ENCODE measurements at places on chromosomes 13 and 19.

DNA sequence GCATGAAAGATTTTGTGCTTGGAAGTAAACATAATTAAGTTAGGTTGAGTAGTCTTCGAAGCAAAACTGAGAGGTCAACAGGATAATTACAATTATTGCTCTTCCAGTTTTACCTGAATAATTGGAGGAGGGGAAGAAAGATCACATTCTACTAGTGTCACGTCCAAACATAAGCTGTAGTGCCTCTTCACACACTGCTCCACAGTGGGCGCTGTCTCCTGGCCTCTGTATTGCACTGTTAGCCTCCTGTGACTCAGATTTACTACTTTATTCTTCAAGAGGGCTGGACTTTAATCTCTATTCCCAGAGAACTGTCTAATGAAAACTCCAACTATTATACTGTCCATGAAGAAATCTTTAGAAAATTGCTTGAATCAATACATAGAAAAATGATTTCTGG, 62.9 kb downstream of the TRPC4 start:
- no peak overlapping the region for H3K4me3 ChIP-seq
- no peaks in the 10 kb centered on the region for H3K27me3 ChIP-seq
- no peak for DNase-seq
- H3K27ac ChIP-seq = no peak overlapping the region

DNA sequence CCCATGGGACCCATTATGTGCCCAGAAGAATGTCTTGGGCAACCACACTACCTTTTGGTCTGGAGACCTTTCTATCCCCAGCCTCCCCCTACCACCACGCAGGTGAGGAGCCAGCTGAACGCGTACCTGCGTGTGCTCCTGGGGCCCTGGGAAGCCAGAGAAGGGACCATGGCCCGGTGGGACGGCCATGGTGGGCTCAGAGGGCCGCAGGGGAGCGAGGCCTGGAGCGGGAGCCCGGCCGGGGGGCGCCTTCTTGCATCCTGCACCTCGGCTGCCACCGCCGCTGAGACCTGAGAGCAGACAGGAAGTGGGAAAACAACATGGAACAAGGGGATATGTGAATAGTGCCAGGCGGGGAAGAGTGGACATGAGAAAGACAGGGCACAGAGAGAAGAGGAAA, 2.3 kb downstream of the DYRK1B start:
- DNase-seq = no peak
- no peaks in the 10 kb centered on the region for H3K36me3 ChIP-seq
- H3K4me1 ChIP-seq = peaks cover 13% of the 10 kb centered on the region
- no peak overlapping the region for H3K4me3 ChIP-seq
- H3K27ac ChIP-seq = no peak overlapping the region

GRCh38 chr19:45090034-45090433, 2.9 kb upstream of the PPP1R37 start:
- H3K4me1 ChIP-seq = no peaks in the 10 kb centered on the region
- H3K27me3 ChIP-seq = no peaks in the 10 kb centered on the region
- no peaks in the 10 kb centered on the region for H3K36me3 ChIP-seq
- no peak overlapping the region for H3K27ac ChIP-seq

GRCh38 chr19:47768604-47769003, 9.9 kb upstream of the SELENOW start:
- no peaks in the 10 kb centered on the region for H3K4me1 ChIP-seq
- no peak overlapping the region for H3K4me3 ChIP-seq
- DNase-seq = no peak
- H3K27me3 ChIP-seq = no peaks in the 10 kb centered on the region

GRCh38 chr19:41521931-41522555, 53.9 kb upstream of the CEACAM21 start:
- DNase-seq = no peak
- H3K4me3 ChIP-seq = peak overlapping the region; percentile 47
- H3K36me3 ChIP-seq = no peaks in the 10 kb centered on the region
- no peaks in the 10 kb centered on the region for H3K4me1 ChIP-seq

DNA sequence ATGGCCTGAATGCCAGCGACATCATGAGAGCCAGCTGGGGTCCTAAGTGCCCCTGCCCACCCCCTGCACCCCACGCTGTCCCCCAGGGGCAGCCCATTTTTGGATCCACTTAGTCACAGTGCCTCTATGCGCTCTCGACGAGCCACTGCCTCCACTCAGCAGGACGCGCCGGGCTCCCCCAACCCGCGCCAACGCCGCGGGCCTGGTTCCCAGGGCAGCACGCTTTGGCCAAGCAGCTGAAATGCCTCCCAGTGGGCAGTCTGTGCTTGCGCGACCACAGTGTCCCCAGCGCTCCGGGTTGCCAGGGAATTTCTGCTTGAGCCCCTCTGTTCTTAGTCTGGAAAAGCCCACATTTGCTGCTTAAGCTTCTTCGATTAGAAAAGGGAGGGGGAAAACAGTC, 39.4 kb downstream of the TMED1 start:
- no peak overlapping the region for H3K27ac ChIP-seq
- peaks cover 5% of the 10 kb centered on the region for H3K36me3 ChIP-seq
- H3K27me3 ChIP-seq = no peaks in the 10 kb centered on the region

DNA sequence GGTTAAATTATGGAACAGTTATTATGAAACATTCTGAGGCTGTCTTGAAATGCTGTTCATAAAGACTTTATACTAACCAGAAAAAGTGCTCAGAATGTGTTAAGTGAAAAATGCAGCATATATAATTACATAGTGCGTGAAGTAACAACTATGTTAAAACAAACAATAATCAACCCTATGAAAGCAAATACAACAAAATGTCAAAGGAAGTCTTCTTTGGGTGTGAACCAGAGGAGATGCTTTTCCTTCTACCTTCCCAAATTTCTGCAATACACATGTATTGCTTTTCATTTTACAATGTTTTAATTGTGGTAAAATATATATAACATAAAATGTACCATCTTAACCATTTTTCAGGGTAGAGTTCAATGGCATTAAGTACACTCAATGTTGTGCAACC, 45.7 kb downstream of the F2RL3 start:
- no peak overlapping the region for H3K27ac ChIP-seq
- H3K4me3 ChIP-seq = no peak overlapping the region
- no peaks in the 10 kb centered on the region for H3K27me3 ChIP-seq
- no peaks in the 10 kb centered on the region for H3K4me1 ChIP-seq
- no peak for DNase-seq

- no peak overlapping the region for H3K4me3 ChIP-seq
- H3K27ac ChIP-seq = no peak overlapping the region
- H3K27me3 ChIP-seq = no peaks in the 10 kb centered on the region
- H3K4me1 ChIP-seq = no peaks in the 10 kb centered on the region
- no peaks in the 10 kb centered on the region for H3K36me3 ChIP-seq
- no peak for DNase-seq
Observed at GRCh38 chr13:45048890-45049407, 59.6 kb downstream of the GPALPP1 start.

DNA sequence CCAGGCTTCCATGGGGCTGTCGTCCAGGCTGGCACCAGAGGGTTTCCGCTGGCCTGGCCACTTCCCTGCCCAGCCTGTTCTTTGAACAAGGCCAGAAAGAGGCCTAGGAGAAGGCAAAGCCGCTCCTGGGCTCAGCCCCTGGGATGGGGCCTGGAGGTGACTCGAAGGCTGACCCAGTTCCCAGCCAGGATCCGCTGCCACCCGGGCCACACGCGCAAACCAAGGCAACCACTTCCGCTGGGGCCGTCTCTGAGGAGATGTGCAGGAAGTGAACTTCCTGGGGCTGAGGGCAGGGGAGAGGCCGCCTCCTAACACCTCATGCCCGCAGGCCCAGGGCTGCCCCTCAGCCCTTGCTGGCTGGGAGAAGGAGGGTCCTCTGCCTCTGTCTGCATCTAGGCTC, 15.2 kb downstream of the PLEKHF1 start:
- peak overlapping the region; percentile 91 for H3K27ac ChIP-seq
- peaks cover 11% of the 10 kb centered on the region for H3K36me3 ChIP-seq
- DNase-seq = no peak
- no peak overlapping the region for H3K4me3 ChIP-seq
- no peaks in the 10 kb centered on the region for H3K27me3 ChIP-seq
- peaks cover 78% of the 10 kb centered on the region for H3K4me1 ChIP-seq

GRCh38 chr19:46466536-46467196, 4.7 kb downstream of the PNMA8A start:
- no peak overlapping the region for H3K27ac ChIP-seq
- no peak for DNase-seq
- H3K36me3 ChIP-seq = no peaks in the 10 kb centered on the region
- no peaks in the 10 kb centered on the region for H3K4me1 ChIP-seq
- H3K4me3 ChIP-seq = no peak overlapping the region
- H3K27me3 ChIP-seq = no peaks in the 10 kb centered on the region

- no peak overlapping the region for H3K27ac ChIP-seq
- peaks cover 10% of the 10 kb centered on the region for H3K36me3 ChIP-seq
- H3K4me3 ChIP-seq = no peak overlapping the region
- H3K27me3 ChIP-seq = no peaks in the 10 kb centered on the region
- peaks cover 44% of the 10 kb centered on the region for H3K4me1 ChIP-seq
- DNase-seq = no peak
Observed at GRCh38 chr19:11555246-11555645, 3.8 kb downstream of the ELOF1 start.

- H3K4me3 ChIP-seq = no peak overlapping the region
- H3K27ac ChIP-seq = no peak overlapping the region
- no peaks in the 10 kb centered on the region for H3K27me3 ChIP-seq
- no peaks in the 10 kb centered on the region for H3K36me3 ChIP-seq
- DNase-seq = no peak
- peaks cover 15% of the 10 kb centered on the region for H3K4me1 ChIP-seq
Observed at GRCh38 chr13:113907635-113908617, 44.0 kb upstream of the GAS6 start.

DNA sequence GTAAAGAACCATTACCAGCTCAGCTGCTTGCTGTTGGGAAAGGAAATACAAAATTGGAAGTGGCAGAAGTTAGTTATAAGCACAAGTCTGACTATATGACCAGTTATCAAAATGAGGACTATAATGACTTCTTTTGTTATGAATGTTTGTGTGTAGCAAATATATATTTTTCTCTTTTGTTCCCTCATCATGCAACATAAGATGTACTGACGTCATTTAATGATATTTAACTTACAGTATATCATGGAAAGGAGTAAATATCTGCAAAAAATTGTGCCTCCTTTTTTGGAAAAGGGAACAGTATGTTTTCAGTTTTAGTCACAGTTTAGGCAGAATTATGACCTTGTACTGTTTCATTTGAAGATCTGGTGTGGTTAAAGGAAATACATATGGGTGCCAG, 356.3 kb upstream of the SLITRK5 start:
- no peaks in the 10 kb centered on the region for H3K36me3 ChIP-seq
- H3K4me1 ChIP-seq = no peaks in the 10 kb centered on the region
- no peak overlapping the region for H3K27ac ChIP-seq
- DNase-seq = no peak
- no peak overlapping the region for H3K4me3 ChIP-seq

DNA sequence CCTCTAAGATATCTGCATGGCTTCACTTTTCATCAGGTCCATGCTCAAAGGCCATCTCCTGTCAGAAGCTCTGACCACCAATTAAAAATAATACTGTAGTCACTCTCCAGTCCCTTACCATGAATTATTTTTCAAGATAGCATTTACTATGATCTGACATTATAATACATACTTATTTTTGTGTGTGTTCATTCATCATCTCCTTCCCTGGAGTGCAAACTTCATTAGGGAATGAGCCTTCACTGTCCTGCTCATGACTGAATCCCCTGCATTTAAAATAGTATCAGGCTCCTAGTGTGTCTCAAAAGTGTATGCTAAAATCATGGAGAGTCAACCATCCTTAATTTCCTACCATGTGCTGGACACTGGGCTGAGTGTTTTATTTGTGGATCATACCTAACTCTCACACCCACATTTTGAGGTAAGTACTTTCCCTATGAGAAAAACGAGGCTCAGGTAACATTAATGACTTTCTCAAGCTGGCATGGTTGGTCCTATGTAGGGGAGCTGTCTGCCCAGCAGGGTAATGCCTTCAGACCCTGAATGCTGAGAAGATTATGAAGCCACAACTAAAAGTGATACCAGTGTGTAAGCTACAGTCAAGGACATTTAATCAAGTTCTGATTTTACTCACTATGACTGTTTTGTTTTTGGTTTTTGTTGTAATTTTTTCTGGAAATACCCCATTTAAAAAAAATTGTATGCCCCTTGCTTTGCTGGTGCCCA, 16.3 kb downstream of the PLA2G4C start:
- H3K4me1 ChIP-seq = no peaks in the 10 kb centered on the region
- no peaks in the 10 kb centered on the region for H3K36me3 ChIP-seq
- DNase-seq = no peak
- H3K4me3 ChIP-seq = no peak overlapping the region
- H3K27me3 ChIP-seq = no peaks in the 10 kb centered on the region

DNA sequence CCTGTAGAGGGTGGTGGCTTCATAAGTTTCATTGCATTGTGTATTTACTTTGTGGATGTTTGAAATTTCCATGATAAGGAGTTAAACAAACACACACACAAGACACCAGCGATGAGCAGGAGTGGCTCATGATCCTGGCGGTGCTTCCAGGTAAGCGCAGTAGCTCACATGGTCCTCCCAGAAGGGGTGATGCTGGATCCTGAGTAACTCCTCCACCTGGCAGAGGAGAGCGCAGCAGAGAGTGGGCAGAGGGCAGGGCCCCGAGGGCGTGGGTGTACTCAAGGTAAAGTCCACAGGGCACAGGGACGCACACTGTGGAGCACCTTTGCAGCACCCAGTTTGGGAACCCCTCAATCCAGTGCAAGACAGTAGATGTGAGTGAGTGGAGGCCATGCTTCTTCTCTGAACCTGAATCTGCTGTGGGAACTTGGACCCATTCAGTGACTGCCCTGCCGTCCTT, 54.0 kb downstream of the RFX2 start:
- H3K27ac ChIP-seq = peak overlapping the region; percentile 75
- no peak overlapping the region for H3K4me3 ChIP-seq
- DNase-seq = no peak
- H3K4me1 ChIP-seq = no peaks in the 10 kb centered on the region
- H3K27me3 ChIP-seq = no peaks in the 10 kb centered on the region

GRCh38 chr19:8144273-8144995, 5.0 kb downstream of the FBN3 start:
- DNase-seq = no peak
- no peak overlapping the region for H3K4me3 ChIP-seq
- peaks cover 31% of the 10 kb centered on the region for H3K4me1 ChIP-seq
- no peaks in the 10 kb centered on the region for H3K36me3 ChIP-seq

DNA sequence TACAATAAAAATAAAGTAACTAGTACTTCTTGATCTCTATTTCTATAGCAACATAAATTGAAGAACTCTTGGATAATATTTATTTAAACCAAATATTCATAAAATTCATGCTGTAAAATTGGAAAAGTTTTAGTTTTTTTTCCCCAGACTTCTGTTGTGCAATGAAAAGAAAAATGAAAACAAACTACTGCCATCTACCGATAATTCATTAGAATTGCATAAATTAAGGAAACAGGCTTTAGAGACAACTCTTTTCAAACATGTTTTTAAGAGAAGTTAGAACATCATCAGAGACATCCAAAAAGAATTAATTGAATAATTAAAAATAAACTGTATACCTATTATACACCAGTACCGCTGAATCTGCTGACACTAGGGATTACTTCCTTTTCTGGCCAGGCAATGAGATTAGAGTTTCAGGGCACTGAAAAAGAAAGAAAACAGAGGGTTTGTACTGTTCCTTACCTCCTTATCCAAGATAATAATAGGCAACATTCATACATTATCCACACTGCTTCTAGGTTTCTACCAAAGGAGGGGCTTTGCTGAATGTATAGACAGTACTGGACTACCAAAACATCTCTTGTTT, 4.9 kb downstream of the CCDC122 start:
- no peak overlapping the region for H3K4me3 ChIP-seq
- peaks cover 12% of the 10 kb centered on the region for H3K4me1 ChIP-seq
- no peak overlapping the region for H3K27ac ChIP-seq
- no peak for DNase-seq
- H3K36me3 ChIP-seq = no peaks in the 10 kb centered on the region

All from tibial nerve (tissue), 4 donors.